CD4-positive, alpha-beta memory T cell (primary cell): ENCODE measurements at places on chromosomes 5 and 9. TPM values are rescaled to one million over a fixed set of nuclear protein-coding genes. Genes with fewer than 3 reads are reported as not detected.

The ABO gene
- 0.29 TPM for total RNA-seq

The ARHGEF39 gene
- total RNA-seq: not detected

The GPR150 gene
- total RNA-seq: 1.5 TPM

The UBE2B gene
- total RNA-seq: 121 TPM

The SMIM33 gene
- total RNA-seq: 1.1 TPM

The ZBTB26 gene
- total RNA-seq: 10.5 TPM

The ACOT12 gene
- 0.41 TPM for total RNA-seq

The PCA3 gene
- not detected for total RNA-seq

The MLANA gene
- total RNA-seq: not detected

The ACTBL2 gene
- total RNA-seq: not detected

The PCDHB9 gene
- total RNA-seq: 0.44 TPM

The PDE8B gene
- total RNA-seq: not detected

The OMD gene
- total RNA-seq: not detected

The ALDH1A1 gene
- total RNA-seq: 0.44 TPM

The SLC26A2 gene
- 14.2 TPM for total RNA-seq

The BARX1 gene
- not detected for total RNA-seq

The GGTA1 gene
- not detected for total RNA-seq

The GPX3 gene
- total RNA-seq: not detected

The HDAC3 gene
- total RNA-seq: 85.1 TPM
